ENCODE measurements at places on chromosomes 5 and 9.
A peak's percentile ranks its signal among the peaks of the same experiment; 100 is the strongest.

GRCh38 chr5:83973925-83974815 lies 253.5 kb upstream of the HAPLN1 start:
- no peak for DNase-seq

DNA sequence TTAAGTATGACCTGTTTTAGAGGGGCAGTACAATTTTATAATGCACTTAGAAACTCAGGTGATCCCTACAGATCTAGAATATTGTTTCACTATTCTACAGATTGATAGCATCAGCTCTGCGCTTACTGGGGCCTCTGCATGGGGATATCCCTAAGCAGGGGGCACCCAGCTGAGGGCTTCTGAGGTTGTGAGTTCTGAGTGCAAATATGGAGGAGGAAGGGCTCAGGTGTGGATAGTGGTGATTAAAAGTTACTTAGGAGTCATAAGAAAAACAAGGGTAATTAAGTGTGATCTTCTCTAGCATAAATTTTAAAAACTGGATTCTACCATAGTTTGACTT lies 274.4 kb downstream of the EFNA5 start:
- no peak for DNase-seq

DNA sequence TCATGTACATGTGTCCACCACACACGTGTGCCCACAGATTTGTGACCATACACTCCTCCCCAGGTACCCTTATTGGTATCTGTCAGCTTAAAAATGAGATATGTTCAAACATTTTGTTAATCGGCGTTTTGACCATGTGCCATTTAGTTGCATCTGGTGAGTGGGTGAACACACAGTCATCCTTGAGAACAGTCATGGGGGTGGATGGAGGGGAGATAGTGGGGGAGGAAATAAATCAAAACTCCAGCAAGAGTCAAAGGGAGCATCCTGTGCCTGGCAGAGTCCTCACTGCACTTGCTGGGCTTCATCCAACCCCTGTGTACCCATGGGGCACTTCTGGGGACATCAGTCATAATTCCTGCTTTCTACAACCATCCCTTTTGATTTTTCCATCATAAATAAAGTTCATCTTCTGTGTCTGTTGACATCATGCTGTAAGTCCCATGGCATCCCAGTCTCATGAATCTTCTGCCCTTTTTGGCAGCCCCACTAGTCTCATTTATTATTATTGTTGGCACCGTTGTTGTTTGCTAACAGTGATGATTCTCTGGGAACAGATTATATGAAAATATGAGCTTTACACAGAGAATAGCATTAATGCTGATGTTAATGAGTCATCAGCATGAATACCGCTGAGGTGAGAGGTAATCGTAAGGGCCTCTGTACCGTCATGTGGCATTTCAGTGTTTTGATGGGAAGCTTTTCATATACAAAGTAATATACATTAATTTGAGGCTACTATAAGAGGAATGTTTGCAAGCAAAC lies 24.4 kb upstream of the CLK4 start:
- no peak for DNase-seq

- DNase-seq: no peak
Observed at GRCh38 chr9:91196103-91196950, 165.4 kb downstream of the AUH start.

GRCh38 chr5:82405161-82405560 lies 127.0 kb upstream of the RPS23 start:
- no peak for DNase-seq

DNA sequence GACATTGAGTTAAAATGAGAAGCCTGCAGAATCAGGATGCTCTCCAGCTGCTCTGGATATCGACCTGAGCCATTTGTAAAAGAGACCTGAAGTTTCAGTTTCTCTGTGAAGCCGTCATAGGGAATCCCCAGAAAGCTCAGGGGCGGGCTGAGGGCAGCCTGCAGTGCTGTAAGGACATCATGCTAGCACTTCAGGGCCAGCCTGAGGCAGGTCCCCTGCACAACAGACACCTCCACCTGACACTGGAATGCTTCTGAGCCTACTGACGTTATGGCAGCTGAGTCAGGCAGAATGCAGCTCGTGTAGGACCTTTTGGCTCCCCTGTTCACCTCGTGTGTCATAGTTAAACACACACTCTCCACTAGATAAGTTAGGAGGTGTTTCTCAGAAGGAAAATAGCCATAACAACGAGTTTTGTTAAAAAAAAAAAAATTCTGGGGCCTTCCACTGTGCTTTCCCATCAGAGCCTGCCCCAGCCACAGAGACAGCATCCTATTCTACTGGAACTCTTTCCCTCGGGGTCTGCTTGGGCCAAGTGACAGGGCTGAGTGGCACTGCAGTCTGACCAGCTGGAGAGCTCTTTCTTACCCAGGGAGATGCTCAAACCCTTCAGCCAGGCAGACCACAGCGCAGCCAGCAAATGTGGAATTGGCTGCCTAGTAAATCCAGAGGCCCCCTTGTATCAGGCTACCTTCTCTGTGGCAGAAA lies 354.9 kb downstream of the DIRAS2 start:
- no peak for DNase-seq

GRCh38 chr9:106961623-106962022 lies 98.7 kb downstream of the ZNF462 start:
- DNase-seq: no peak

- DNase-seq: no peak
Observed at GRCh38 chr5:40321514-40321913, 358.2 kb upstream of the PTGER4 start.

DNA sequence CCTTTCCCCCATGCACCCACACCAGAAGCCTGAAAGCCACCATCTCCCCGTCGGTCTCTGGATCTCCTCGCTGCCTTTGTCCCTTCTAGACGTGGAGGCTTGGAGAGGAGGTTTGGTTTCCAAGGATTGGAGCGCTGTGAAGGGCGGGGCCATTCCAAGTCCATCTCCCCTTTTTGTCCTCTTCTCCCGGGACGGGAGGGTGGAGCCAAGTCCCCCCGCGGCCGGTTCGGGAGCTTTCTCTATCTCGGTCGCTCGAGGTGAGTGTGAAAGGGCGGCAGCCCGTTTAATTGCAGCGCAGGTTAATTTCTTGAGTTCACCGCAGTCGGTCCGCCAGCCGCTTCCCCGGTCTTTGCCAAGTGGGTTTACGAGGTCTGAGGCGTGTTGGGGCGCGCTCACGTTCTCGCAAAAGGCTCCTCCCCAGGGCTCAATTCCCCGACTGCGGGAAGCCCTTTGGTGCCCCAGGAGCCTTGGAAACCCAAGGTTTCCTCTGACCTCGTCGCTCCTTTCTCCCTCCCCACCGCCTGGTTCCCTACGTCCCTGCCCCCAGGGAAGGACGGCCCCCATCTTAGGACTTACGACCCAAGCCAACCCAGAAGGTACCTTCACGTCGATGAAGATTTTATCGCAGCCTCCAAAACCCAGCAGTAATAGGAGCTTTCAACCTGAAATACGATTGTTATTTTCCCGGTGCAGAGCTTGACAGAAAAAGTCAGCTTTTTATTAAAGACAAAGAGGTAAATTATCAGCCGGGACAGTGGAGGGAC lies 2.8 kb upstream of the ZNF462 start:
- no peak for DNase-seq

DNA sequence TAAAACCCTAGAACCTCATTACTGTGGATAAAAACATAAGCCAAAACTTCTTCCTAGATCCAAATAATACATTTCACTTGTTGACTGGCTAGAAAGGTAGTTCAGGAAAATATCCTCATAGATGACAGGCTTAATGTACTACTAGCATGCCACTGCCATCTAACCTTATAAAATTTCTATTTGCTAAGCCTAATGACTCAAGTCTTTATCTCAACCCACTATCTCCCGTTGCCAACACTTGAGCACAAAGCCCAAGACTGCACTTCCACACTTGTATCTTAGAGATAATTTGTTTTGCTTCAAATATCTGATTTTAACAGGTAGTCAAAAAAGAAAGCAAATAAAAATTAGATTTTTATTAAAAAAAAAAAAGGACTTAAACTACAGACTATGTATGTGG lies 42.7 kb downstream of the FBXL17 start:
- DNase-seq: no peak

GRCh38 chr5:80487829-80488721 lies at the start of gene FAM151B:
Gene FAM151B (plus strand): TSS chr5:80488100. CDS start chr5:80488124, 24 bp downstream.
- peak; percentile 83 for DNase-seq

Measured in CD4-positive, alpha-beta T cell (primary cell).